ENCODE measurements at places on chromosomes 13 and 19.

GRCh38 chr19:35828692-35829301, 16.2 kb upstream of the PRODH2 start:
- peak; percentile 84 for DNase-seq

GRCh38 chr19:51664997-51665396, 18.4 kb upstream of the SIGLEC14 start:
- DNase-seq, result peak; percentile 9

- DNase-seq, result peak; percentile 43
These were observed 66.1 kb upstream of the C1QTNF9 start for GRCh38 chr13:24243302-24243701.

GRCh38 chr13:92384410-92384809, 842.2 kb upstream of the GPC6 start:
- DNase-seq, result no peak

- no peak for DNase-seq
These were observed 16.3 kb downstream of the TECR start for GRCh38 chr19:14545716-14546082.

DNA sequence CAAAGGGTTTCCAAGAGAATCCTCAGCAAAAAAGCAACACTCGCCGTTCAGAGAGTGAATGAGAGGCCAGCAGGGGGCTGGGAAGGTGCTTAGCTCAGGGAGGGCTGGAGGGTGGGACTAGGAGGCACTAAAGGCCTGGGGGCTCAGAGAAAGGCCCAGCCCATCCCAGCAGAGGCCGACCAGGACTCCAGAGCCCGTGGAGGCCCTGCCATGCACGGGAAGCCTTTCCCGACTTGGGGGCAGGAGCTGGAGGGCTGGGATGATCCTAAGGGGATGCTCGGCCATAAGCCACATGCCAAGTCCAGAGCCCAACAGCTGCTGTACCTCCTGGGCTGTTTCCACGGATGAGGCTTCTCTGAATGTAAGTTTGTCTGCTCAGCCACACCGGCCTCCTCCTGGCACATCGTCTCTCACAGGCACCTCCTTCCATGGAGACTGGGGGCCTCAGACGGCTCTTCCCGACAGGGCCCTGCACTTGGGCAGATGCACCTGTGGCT, 19.5 kb downstream of the RASA3 start:
- no peak for DNase-seq

GRCh38 chr19:2490659-2491058, 14.7 kb downstream of the GADD45B start:
- no peak for DNase-seq

GRCh38 chr13:20173116-20173746, 12.4 kb upstream of the GJA3 start:
- DNase-seq, result no peak

- peak; percentile 28 for DNase-seq
These were observed 2.2 kb upstream of the COLGALT1 start for GRCh38 chr19:17553256-17553655.

GRCh38 chr13:112850273-112850672, 118.7 kb upstream of the MCF2L start:
- DNase-seq, result no peak

DNA sequence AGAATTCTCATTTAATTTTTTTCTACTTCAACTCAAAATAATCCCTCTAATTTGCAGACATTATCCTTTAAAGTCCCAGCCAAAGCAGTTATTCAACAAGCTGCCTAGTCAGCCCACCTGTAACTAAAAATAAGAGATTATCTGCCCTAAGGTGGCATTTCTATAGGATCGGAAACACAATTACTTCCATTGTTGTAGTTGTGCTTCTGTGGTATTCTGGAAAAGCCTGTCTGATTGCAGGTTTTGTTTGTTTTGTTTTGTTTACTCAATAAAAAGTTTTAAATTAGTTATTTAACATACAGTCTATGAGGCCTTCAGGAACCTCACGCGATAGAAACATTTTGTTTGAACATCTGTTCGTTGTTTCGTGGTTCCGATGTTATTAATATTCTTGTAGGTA, 101.0 kb downstream of the ZIC5 start:
- no peak for DNase-seq

DNA sequence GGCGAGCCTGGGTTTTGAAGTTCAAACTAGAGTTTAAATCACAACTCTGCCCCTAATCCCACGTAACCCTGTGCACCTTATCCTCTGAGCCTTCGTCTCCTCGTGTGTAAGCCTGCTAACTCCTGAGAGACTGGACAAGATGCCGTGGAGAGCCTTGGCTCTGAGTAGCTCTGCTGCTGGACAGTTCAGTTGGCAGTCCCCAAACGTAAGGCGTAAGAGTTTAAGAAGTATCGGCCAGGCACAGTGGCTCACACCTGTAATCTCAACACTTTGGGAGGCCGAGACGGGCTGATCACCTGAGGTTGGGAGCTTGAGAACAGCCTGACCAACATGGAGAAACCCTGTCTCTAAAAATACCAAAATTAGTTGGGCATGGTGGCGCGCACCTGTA, 4.7 kb upstream of the CD79A start:
- no peak for DNase-seq

DNA sequence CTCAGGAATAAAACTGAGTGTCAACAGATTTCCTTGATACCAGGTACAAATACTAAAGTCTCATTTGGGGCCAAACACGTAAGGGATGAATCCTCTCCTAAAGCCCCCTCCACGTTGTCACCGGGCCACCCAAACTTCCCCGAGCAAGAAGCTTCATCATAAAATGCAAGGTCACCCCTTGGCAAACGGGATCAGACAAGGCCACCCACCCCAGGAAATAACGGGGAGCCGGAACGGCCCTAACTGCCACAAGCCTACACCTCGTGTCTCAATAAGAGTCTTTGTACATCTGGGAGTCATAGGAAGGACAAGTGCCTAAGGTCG, 717 bp downstream of the EEF2 start:
- no peak for DNase-seq

- DNase-seq, result no peak
These were observed 364.6 kb upstream of the ZNF507 start for GRCh38 chr19:31980796-31981195.

DNA sequence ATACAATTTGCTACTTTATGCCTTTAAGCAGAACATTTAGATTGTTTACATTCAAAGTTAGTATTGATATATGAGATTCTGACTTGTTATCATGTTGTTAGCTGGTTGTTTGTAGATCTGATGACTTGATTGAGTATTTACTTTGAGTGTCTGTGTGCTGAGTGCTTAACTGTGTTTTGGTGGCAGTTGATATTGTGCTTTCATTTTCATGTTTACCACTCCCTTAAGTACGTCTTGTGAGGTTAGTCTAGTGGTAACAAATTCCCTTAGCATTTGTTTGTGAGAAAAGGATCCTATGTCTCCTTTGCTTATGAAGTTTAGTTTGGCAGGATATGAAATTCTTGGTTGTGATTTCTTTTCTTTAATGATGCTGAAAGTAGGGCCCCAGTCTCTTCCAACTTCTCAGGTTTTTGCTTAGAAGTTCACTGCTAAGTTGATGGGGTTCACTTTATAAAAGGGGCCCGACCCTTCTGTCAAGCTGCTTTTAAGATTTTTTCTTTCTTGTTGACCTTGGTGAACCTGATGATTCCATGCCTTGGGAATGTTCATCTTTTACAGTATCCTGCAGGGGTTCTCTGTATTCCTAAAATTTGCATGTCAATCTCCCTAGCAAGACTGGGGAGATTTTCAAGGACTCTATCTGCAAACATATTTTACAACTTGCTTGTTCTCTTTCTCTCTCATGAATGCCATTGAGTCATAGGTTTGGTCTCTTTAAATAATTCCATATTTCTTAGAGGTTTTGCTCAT, 1095.4 kb upstream of the PCDH20 start:
- no peak for DNase-seq

DNA sequence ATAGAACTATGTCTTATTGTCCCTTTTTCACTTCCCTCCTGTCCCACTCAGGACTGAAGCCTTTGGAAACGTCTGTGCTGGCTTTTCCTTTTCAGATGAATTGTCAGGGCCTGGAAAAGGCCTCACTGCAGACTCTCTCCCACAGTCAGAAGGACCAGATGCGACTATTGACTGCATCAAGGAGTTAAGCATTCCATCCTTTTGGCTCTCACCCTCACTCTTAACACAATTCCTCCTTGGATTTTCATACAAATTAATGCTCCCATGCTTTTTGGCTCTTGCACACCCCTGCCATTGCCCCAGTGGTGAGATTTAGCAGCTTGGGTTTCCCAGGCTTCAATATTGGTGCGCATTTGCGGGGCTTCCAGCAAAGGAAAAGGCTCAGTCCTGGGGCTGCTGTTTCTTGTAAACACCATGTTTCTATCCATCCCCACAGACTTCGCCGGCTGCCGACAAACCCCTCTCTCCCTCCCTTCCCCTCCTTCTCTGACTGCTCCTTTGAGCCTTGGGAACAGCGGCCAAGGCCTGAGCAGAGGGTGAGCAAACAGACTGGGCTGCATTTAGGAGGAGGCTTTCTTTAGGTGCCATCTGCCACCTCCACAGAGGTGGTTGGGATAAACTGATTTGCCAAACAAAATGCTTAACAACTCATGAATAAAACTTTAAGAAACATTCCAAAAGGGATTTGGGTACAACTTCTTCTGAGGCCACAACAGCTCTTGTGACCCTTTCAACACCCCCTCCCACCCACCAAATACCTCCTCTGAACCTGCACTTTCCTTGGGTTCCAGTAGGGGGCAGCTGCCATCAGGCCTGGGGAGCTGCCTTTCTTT, 48.6 kb upstream of the PCDH8 start:
- peak; percentile 33 for DNase-seq

DNA sequence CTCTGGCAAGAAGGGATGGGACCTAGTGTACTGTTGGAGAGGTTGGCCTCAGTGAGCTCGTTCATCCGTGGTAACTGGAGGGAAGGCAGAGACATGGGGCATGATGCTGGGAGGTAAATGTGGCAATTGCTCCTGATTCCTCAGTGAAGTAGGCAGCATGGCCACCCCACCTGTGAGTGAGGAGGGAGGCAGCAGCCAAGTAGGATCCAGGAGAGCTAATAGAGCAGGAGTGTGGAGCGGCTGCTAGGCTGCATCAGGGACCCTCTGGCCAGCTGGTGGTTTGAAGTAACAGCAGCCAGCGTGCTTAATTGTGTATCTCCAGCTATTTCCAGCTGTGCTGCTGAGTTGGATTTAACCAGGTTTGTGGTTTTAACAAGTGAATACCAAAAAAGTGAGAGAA, 24.7 kb downstream of the TM9SF2 start:
- DNase-seq, result no peak

DNA sequence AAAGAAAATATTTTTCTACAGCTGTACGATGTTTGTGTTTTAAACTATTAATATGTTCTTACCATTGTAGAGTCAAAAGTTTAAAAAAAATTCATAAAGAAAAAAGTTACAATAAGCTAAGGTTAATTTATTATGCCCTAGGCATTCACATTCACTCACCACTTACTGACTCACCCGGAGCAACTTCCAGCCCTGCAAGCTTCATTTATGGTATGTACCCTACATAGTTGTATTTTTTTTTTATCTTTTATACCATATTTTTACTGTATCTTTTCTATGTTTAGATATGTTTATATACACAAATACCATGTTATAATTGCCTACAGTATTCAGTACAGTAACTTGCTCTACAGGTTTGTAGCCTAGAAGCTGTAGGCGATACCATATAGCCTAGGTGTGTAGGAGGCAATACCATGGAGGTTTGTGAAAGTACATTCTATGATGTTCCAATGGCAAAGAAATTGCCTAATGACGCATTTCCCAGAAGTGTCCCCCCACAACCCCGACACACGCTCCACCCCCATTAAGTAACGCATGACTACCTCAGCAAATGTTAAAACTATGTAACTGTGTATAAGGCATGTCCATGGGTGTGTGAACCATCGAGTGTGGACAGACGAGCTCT, 60.4 kb downstream of the SLITRK6 start:
- DNase-seq, result no peak

All from hematopoietic multipotent progenitor cell treated with erythropoietin and hydrocortisone succinate and interleukin-3 and kit ligand, for 4 days (in vitro differentiated cells).